ENCODE measurements at places on chromosomes 6 and 20.

DNA sequence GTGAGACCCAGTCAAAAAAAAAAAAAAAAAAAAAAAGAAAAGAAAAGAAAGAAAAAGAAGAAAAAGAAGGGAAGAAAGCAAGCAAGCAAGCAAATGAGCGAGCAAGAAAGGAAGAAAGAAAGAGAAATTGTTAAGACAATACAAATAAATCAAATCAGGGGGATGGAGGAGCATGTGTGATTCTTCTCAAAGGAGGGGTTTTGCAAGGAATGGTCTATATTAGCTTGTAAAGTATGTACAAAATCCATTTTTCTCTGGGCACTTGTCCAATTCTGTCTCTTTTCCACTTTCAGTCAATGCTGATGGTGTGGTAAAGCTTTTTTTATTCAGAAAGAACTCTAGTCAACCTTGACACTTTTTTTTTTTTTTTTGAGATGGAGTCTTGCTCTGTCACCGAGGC is 133.7 kb upstream of the TNFAIP3 start:
- DNase-seq, result no peak

- no peak for DNase-seq
Observed at GRCh38 chr6:160265869-160266476, 7.4 kb upstream of the SLC22A2 start.

DNA sequence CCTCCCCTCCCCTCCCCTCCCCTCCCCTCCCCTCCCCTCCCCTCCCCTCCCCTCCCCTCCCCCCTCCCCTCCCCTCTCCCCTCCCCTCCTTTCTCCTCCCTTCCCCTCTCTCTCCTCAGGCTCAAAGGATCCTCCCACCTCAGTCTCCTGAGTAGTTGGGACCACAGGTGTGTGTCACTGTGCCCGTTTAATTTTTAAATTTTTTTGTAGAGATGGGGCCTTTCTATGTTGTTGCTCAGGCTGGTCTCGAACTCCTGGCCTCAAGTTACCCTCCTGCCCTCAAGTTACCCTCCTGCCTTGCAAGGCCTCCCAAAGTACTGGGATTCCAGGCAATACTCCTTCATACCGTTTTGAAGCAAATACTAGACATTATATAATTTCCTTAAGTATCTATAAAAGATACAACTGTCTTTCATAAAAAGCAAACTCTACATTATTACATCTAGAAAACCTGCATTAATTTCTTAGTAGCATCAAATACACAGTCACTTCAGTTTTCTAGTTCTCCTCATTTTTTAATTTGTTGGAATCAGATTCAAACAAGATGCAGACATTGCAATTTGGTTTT is 39.8 kb downstream of the NCOA3 start:
- no peak for DNase-seq

- DNase-seq, result no peak
Observed at GRCh38 chr6:157246048-157246630, 77.2 kb downstream of the TMEM242 start.

DNA sequence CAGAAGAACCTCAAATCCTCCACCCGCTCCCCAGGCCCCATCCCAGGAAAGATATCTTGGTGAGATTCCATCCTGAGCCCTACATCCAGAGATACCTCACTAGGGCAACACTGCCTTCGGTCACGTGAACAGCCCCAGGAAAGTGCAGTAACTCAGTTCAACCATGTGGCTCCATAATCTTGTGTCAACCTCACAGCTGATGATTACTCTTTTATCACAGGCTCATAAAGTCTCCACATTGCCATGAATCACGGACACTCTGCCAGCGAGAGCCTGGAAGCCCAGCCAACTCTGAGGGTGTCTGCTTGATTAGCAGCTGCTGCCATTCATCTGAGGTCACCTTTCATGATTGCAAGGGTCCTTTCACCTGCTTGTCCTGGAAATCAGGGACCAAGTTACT is 175.8 kb upstream of the LRFN2 start:
- DNase-seq, result no peak

GRCh38 chr20:1505361-1505760 is 14.1 kb upstream of the SIRPB2 start:
- no peak for DNase-seq

DNA sequence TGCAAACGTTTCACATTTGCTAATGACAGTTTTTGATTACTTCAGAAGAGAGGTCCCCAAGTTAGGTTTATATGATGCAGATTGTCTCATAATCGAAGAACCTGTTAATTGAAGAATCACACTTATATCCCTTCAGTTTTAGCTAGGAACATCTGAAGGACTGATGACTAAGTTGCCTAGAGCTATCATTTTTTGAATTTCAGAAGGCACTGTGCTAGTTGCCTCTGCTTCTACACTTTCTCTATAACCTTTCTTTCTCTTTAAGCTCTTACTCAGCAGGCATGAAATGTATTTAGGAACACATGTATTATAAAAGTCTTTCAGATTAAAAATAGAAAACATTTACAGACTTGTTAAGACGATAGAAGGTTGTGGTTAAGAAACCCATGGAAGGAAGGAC is 14.4 kb upstream of the GJE1 start:
- no peak for DNase-seq

- DNase-seq, result no peak
Observed at GRCh38 chr20:48731536-48731935, 96.3 kb downstream of the PREX1 start.

- no peak for DNase-seq
Observed at GRCh38 chr6:139591075-139591865, 216.8 kb upstream of the CITED2 start.

DNA sequence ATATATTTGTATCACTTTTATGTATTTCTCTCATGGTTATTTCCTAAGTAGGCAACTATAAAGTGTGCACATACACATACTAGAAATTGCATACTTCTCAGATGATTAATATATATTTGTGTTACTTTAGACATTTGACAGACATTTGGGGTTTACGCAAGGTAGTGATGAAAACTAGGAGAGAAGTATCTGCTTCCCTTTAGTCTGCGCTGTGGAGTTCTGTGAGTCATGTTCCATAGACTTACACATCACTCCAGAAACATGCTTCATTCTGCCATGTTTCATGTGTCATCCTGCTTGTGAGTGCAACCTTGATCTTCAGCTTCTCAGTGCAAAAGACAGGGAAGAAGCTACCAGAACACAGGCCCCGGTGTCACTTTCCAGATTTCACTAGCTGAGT is 200.7 kb upstream of the BMP2 start:
- DNase-seq, result no peak

- no peak for DNase-seq
Observed at GRCh38 chr6:53309901-53310300, 38.8 kb downstream of the ELOVL5 start.
